Dorsolateral prefrontal cortex (tissue), 122 donors: ENCODE measurements at places on chromosomes 11 and 22. TPM values are rescaled to one million over a fixed set of nuclear protein-coding genes. Genes with fewer than 3 reads are reported as not detected.

Gene MS4A6E
- total RNA-seq = not detected

Gene VPREB3
- total RNA-seq = 1.2 TPM

Gene TRIM51G
- total RNA-seq = not detected

Gene TBX10
- not detected for total RNA-seq

Gene SMIM35
- total RNA-seq = not detected

Gene CHRNA10
- 1.9 TPM for total RNA-seq

Gene TRPT1
- total RNA-seq = 21.7 TPM

Gene P2RY6
- 1.5 TPM for total RNA-seq

Gene OR2AG2
- total RNA-seq = 0.86 TPM

Gene CXCR5
- not detected for total RNA-seq

Gene PLAAT2
- not detected for total RNA-seq

Gene OR8K1
- total RNA-seq = not detected

Gene TMPRSS13
- total RNA-seq = not detected

Gene PTGDR2
- total RNA-seq = 1.8 TPM

Gene SPTBN2
- 299 TPM for total RNA-seq

Gene GLYATL1B
- total RNA-seq = not detected

Gene LRRC4C
- total RNA-seq = 67.5 TPM

Gene GGTLC2
- total RNA-seq = not detected

Gene AHNAK
- 148 TPM for total RNA-seq

Gene DLG2
- 374 TPM for total RNA-seq

Gene KRTAP5-11
- 1.2 TPM for total RNA-seq

Gene MDK
- 10.4 TPM for total RNA-seq

Gene MYO7A
- 5.4 TPM for total RNA-seq

Gene TRIM49
- total RNA-seq = not detected

Gene CCDC179
- total RNA-seq = not detected

Gene GLB1L2
- total RNA-seq = 3.6 TPM
